ENCODE measurements at places on chromosomes 7 and 10.
A peak's percentile ranks its signal among the peaks of the same experiment; 100 is the strongest.

DNA sequence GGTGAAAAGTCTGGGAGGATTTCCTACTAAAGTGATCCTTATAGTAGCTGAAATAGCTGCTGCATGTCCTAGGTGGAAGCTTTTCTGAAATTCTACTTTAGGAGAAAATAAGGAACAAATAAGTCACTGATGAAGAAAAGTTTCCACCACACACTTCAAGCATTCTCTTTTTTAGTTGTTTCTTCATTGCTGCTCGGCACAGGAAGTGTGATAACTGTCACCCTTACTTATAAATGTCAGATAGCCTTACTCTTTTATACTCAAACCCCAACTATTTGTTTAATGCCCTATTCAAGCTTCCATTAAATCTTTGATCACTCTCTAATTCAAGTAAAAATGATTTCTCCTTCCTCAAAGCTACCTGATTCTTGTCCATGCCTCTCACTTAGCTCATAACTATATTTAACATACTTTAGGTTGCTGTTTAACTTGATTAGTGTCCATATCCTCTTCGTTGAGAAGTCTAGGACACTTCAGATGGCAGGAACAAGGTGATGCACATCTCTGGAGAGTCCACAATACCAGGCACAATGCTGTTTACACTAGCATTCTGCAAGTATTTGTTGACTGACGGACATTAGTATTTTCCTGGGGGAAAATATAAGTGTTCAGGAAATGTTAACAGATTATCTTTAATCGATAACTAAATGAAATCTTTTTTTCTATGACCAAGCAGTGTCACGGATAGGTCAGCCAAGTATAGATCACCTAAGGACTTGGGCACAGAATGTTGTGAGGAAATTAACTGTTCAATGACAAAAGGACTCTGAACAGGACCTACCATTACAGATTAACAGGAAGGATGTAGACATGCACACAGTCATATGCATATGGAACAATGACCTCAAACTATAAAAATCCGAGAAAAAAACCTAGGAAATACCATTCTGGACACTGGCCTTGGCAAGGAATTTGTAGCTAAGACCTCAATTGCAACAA lies 67.4 kb downstream of the ZNF438 start:
- DNase-seq, result no peak

- no peak for DNase-seq
These were observed 708 bp downstream of the KLHDC10 start for GRCh38 chr7:130070861-130071622.

- peak; percentile 20 for DNase-seq
These were observed 32.8 kb downstream of the NOD1 start for GRCh38 chr7:30445770-30446169.

DNA sequence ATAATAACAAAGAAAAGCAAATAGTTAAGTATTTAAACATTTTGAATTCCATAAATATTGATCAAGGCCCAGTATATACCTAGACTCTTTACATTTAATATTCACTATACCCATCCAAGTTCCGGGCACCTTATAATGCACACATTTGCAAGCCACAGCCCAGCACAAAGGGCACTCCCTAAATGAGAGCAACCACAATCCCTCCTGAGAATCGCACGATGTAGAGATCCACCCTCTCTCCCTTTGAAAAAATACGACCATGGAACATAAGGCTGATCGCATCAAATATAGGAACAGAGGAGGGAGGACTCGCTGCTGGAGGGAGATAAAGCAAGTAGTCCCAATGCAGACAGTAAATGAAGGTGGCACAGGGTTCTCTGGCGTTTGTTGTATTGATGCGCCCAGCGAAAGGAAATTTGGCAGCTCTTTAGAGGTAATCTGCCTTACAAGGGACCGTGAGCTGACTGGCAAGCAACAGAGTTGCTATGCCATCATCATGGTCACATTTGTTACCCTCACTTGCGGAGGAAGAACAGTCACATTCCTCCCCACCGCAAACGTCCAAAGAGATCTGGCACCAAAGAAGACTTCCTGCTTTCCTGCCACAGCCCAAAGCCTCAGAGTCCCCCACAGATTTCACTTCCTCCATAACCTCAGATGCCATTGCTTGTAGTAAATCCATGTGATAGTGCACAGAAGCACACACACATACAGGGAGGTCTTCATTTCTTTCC lies 16.1 kb upstream of the TAS2R40 start:
- no peak for DNase-seq

DNA sequence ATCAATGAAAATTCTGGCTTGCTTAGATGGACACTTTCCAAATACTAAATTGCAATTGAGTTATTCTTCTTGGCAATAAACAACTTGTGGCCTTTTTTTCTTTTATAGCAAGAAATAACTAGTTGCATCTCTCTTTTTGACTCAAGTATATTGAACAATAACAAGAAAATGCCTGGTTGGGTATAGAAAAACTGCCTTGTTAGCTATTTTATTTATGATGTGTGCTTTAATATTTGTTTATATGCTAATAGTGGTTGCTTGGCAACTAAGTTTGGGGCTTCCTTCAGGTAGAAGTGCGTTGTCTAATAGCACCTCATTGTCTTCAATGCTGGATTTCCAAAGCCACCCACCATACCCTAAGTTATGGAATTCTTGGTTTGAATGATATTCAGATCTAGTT lies 30.1 kb upstream of the PPP1R3C start:
- no peak for DNase-seq

- DNase-seq, result no peak
These were observed 11.4 kb upstream of the AKR1D1 start for GRCh38 chr7:138064856-138065357.

DNA sequence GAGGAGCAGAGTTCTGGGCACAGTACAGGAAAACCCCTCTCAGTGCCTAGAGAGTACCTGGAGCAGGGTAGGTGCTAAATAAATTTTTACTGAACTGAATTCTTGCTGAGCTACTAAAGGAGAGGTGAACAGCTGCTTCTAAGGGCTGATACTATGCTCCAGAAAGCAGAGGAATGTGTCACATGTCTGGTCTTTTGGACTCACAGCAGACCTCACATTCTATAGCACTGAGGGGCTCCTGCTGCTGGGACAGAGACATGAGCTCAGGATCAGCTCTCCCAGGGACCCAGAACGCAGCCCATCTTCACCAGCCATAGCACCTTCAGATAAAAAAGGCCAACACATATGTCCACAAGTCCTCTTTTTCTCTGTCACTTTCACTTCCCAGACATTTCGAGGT lies 133.0 kb upstream of the KLF14 start:
- DNase-seq, result no peak

DNA sequence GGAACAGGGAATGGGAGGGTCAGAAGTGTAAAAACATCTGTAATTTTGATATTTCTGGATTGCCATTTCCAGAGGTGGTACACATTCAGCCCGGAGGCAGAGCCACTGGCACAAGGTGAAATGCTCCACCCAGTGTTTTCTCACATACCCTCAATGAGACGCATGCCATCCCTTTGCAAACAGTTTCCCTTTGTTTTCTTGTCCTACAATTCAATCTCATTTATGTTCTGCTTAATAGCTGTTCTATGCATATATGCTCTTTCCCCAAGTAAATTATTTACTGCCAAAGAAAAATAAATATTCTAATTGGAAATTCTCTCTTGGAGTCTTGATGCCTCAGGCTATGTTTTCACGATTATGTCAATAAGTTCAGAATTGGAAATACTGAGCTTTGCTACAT lies 369.7 kb upstream of the AKR1E2 start:
- DNase-seq, result no peak

DNA sequence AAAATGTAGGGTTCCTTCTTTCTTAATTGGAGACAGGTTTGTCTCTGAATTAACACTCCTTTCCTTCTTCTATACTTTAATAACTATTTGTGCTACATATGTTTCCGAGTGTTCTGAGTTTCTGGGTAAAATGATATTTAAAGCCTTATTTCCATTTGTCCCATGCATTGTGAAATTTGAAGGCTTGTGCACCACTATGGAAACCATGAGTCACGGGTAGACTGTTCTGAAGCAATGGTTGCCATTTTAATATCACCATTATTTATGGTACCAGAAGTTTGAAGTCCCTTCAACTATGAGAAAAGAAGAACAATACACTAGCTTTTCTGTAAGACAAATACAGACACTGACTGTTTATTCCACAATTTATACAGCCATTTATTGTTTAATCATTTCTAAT lies 44.7 kb upstream of the ZEB1 start:
- DNase-seq, result no peak

Data from stimulated activated effector memory CD8-positive, alpha-beta T cell treated with anti-CD3 and anti-CD28 coated beads, Interleukin-12 subunit alpha, Interleukin-12 subunit beta, amount 100 ng/mL, for 72 hours (primary cell).